Astrocyte of the hippocampus (primary cell): ENCODE measurements at places on chromosomes 7 and 10.

DNA sequence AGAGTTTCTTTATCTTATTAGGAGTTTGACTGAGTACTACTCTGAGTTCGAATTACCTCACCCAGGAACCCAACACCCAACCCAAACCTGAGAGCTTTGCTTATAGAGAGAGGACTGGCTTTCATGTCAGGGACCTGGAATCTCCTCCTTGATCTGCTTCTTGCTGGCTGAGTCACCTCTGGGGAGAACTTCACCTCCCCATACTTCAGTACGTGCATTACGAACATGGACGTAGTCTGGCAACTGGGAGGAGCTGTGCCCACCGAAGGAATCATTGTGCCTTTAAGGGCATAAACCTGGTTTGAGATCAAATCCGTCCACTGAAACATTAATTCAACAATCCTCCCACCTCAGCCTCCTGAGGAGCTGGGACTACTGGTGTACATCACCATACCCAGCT, 12.2 kb upstream of the PSAP start:
- DNase-seq = no peak

DNA sequence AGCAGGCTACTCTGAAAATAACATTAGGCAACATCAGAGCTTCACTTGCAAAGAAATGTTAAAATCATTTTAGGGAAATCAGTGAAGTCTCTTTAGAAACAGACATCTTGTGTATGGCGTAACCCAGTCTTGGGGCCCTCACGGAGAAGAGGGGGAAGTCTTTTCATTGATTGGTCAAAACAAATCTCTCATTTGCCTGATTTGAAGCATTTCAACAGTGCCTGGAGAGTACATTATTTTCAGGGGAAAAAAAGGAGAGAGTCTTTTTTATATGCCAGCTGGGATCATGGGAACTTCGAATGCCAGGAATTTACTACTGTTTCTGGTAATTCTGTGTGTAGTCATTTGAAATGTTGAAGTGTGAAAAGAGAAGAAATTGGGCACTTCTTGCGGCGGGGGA, 471.4 kb downstream of the PLXDC2 start:
- no peak for DNase-seq

DNA sequence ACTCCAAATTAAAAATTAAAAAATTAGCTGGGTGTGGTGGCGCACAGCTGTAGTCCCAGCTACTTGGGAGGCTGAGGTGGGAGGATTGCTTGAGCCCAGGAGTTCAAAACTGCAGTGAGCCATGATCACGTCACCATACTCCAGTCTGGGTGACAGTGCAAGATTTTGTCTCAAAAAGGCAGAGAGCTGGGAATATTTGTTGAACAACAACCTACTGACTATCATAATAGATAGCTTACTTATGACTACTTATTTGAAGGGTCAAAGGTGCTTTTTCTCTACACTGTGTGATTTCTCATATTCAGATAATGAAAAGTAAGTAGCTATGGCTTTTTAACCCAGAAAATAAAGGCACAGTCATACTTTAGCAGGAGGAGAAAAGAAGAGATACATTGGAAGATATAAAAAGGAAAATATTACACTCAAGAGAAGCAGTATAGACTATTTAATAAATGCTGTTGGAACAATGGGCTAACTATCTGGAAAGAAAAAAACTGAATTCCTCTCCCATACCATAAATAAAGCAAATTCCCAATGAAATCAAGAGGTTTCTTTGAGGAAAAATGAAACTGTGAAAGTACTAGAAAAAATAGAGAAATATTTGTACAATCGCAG, 6.7 kb downstream of the GSDME start:
- no peak for DNase-seq

DNA sequence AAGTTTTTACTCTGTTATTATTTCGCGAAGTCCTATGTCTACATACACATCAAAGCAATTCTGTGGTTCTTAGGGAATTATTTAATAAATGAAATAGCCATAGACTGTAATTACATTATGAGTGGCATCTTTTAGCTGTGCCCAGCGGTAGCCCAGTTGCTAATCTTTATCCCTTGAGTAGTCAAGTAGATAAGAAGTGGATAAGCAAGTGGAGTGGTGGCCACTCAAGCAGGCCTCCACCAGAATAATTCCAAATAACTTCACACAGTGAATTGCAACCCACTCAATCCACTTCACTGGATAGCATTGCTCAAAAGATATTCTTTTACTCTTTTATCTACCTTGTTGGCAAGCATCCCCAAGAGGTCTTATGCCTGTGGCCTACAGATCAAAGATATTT, 349.7 kb downstream of the AUTS2 start:
- DNase-seq = no peak
